ENCODE measurements at places on chromosomes 7 and 10.
A peak's percentile ranks its signal among the peaks of the same experiment; 100 is the strongest.

DNA sequence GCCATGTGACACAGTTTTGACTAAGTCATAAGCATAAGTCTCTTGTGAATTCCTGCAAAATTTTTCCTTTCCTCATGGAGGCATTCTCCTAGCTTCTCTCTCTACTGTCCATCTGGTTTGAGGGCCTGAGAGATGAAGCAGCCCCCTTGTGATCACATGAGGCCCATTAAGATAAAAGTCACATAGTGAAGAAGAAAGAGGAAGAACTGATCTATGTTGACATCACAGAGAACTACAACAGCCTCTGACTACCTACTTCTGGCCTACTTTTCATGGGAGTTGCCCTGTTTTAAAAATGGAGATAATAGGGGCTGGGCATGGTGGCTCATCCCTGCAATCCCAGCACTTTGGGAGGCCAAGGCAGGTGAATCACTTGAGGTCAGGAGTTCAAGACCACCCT is 50.4 kb downstream of the TFEC start:
- DNase-seq: no peak

GRCh38 chr10:27611744-27612550 is 107.8 kb downstream of the RAB18 start:
- DNase-seq: no peak

DNA sequence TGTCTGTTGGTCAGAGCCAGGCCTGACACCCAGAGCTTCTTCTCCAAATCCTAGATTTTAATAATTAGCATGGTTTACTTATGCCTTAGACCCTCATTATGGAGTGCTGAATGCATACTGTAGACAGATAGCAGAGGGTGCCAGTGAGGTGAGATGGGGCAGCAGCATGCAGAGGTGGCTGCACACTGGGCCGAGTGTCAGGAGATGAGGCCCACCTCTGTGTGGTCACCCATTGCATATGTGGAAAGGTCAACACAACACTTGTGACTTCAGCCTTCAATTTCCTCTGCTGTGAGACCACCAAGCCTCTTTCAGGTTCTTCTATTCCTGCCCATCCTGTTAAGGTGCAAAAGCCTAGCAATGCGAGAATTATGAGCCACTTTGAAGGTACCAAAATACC is 39.7 kb upstream of the NMT2 start:
- DNase-seq: no peak

- peak; percentile 25 for DNase-seq
Measured at GRCh38 chr10:73894245-73894971, 16.5 kb upstream of the PLAU start.

- DNase-seq: no peak
Measured at GRCh38 chr10:128096486-128097199, 29.6 kb downstream of the MKI67 start.

DNA sequence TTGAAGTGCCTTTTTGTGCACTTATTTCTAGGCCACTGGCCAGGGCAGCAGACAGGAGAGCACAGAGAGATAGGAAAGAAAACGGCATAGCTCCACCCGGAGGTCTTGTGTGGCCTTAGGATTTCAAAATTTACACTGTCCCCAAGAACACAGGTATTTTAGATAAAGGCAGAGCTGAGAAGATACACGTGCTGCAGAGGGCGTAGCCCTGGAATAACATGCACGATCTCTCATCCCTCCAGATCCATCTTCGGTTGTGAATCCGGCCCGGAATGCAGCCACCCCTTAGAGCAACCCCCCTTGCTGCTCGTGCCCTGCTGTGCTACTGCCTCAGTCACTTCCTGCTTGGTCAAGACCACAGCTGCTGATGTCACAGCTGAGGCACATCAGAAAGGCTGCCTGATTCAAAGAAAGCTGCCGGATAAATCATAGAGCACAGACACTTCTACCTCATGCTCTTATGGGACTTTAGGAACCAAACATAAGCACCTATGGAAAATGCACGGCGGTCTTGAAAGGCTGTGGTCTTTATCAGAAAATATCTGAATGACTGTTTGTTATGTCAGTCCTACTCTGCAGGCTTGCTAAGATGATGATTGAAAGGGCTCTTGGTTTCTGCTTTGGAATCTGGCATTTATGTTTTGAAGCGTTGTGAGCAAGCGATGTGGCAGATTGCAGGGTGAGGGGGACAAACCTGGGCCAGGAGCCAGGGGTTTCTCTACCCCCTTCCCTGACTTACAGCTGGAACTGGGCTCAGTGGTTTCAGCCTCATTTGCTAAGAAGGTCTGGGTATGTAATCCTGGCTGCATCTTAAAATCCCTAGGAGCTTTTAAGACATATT is 152.0 kb downstream of the SVIL start:
- DNase-seq: peak; percentile 71
